ENCODE measurements at places on chromosomes 5 and 9. TPM values are rescaled to one million over a fixed set of nuclear protein-coding genes. Genes with fewer than 3 reads are reported as not detected.
A peak's percentile ranks its signal among the peaks of the same experiment; 100 is the strongest.

The DDX4 gene
- total RNA-seq = not detected

DNA sequence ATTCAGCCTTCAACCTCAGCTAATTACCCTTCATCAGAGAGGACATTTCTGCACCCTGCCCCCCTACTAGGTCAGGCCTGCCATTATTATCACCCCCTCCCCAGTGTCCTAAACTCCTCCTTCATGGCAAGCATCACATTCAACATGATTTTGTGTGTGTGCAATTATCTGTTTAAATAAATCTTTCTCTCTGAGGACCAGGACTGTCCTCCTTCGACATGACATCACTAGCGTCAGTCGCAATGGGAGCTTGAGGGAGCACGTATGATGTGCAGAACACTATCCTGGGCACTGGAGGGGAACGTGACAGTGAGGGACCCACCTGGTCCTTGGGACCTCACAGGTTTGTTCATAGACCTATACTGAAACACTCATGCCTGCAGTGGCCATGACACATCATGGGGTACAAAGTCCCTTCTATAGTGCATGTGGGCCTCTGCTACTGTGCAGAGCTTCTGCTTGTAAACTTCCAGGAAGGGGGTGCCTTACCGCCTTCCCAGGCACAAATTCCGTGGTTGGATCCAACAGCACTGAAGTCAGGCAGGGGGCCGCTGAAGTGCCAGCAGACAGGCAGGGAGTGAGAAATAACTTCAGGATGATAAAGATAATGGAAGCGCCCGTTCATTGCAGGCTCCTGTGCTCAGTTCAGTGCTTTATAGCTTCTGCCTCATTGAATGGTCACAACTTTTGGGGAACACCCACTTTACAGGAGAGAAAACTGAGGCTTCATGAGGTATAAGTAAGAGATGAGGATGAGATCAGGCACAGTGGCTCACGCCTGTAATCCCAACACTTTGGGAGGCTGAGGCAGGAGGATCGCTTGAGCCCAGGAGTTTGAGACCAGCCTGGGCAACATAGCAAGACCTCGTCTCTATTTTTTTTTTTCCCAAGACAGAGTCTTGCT is 36.0 kb upstream of the STXBP1 start:
- H3K36me3 ChIP-seq = no peaks in the 10 kb centered on the region
- no peak overlapping the region for H3K4me3 ChIP-seq
- H3K4me1 ChIP-seq = peaks cover 51% of the 10 kb centered on the region
- no peak overlapping the region for H3K27ac ChIP-seq
- DNase-seq = no peak
- H3K27me3 ChIP-seq = no peaks in the 10 kb centered on the region

DNA sequence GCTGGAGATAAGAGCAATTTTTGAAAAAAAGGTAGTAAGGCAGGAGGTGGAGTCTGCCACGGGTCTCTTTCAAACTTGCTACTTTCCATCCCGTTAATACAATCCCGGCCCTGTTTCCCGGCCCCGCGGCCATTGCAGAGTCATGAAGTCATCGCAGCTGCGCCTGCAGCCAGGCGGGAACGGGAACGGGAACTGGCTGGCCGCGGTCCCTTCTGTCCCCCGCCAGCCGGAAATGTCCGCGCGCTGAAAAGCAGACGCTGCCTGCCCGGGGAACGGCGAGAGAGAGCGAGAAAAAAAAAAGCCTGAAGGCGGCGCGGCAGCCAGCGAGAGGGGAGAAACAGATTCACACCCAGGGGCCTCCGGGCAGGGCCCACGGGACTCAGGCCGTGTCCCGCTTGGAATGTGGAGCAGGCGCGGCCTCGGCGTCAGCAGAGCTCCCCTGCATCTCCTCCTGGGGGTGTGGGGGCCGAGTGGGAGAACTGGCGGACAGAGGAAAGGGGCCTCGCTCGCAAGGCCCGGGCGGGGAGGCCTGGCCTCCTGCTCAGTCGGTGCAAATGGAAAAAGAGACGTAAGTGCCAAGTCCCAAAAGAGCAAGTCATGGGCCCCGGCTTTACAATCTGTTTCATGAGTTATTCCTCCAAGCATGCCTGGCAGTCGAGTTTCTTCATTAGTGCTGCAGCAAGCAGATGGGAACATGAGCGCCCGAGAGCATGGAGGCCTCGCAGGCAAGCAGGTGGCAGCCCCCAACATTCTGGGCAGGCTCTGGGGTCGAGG is 201.2 kb upstream of the GAS1 start:
- H3K27me3 ChIP-seq = peaks cover 4% of the 10 kb centered on the region
- H3K4me1 ChIP-seq = peaks cover 15% of the 10 kb centered on the region
- DNase-seq = peak; percentile 84
- H3K4me3 ChIP-seq = peak overlapping the region; percentile 43
- H3K36me3 ChIP-seq = no peaks in the 10 kb centered on the region

The ZNF618 gene
- 9.8 TPM for total RNA-seq

- no peaks in the 10 kb centered on the region for H3K27me3 ChIP-seq
- no peak overlapping the region for H3K27ac ChIP-seq
- H3K4me1 ChIP-seq = peaks cover 4% of the 10 kb centered on the region
- H3K36me3 ChIP-seq = no peaks in the 10 kb centered on the region
- DNase-seq = no peak
- no peak overlapping the region for H3K4me3 ChIP-seq
Measured at GRCh38 chr5:148687871-148688270, 33.5 kb upstream of the HTR4 start.

- H3K4me1 ChIP-seq = no peaks in the 10 kb centered on the region
- H3K27me3 ChIP-seq = no peaks in the 10 kb centered on the region
- no peak overlapping the region for H3K4me3 ChIP-seq
- no peaks in the 10 kb centered on the region for H3K36me3 ChIP-seq
Measured at GRCh38 chr9:90219548-90220118, 423.0 kb downstream of the DIRAS2 start.

- no peak overlapping the region for H3K27ac ChIP-seq
- no peaks in the 10 kb centered on the region for H3K4me1 ChIP-seq
Measured at GRCh38 chr9:96599298-96599697, 20.3 kb downstream of the CDC14B start.

DNA sequence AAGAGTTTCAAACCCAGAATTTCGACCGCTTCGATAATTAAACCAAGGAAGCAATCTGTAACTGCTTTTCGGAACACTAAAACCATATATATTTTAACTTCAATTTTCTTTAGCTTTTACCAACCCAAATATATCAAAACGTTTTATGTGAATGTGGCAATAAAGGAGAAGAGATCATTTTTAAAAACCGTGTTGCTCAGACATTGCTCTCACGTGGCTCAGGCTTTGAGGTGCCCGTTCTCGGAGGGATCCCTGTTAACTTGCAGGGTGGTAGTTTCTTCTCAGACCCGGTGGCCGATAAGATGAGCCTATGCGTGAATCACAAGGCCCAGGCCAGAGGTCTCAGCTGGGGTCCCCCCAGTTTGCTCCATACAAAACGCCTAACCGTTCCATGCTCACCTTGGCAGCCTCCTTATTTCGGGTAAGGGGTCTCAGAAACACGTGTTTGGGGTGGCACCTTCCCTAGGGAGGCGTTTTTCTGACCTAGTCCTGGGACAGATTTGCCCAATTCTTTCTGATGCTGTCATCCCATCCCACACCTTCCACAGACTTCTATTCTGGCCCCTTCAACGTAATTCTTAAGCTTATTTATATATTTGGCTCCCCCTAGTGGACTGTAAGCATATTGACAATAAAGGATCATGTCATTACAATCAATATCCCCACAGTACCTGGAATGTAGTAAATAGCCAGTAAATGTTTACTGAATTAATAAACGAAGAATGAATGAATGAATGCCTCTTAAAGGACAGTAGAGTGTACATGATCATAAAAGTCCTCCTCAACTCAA is 48.1 kb downstream of the THBS4 start:
- peaks cover 5% of the 10 kb centered on the region for H3K4me1 ChIP-seq
- peak overlapping the region; percentile 25 for H3K4me3 ChIP-seq
- no peaks in the 10 kb centered on the region for H3K36me3 ChIP-seq
- H3K27ac ChIP-seq = no peak overlapping the region
- no peak for DNase-seq

The CCL27 gene
- not detected for total RNA-seq

The SPATA31D4 gene
- total RNA-seq = not detected

DNA sequence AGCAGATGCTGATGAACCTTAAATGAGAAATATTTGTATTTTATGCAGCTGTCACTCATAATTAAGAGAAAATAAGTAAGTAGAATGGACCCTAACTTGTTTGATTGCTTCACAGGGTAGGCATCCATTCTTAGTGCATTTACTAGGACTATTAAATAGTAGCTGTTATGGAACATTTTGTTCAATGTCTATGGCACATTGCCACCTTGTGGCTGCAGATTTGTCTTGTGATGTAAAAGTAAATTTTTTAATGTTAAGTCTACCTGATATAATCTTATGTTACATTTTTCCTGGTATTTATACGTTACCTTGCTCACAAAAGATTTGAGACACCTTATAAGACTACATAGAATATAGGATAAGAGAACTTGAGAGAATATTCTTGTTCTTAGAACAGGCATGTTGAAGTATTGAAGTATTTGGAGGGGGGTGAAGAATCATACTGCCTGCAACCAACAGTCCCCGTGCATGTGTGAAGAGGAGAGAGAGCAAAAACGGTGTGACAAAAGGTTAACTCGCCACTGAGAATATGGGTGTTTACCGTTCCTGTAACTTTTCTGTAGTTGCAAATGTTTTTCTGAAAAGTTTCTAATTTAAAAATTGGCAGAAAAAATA is 161.1 kb downstream of the MAST4 start:
- H3K27ac ChIP-seq = no peak overlapping the region
- H3K27me3 ChIP-seq = no peaks in the 10 kb centered on the region
- H3K36me3 ChIP-seq = no peaks in the 10 kb centered on the region
- H3K4me3 ChIP-seq = no peak overlapping the region

The LCN9 gene
- total RNA-seq = not detected

DNA sequence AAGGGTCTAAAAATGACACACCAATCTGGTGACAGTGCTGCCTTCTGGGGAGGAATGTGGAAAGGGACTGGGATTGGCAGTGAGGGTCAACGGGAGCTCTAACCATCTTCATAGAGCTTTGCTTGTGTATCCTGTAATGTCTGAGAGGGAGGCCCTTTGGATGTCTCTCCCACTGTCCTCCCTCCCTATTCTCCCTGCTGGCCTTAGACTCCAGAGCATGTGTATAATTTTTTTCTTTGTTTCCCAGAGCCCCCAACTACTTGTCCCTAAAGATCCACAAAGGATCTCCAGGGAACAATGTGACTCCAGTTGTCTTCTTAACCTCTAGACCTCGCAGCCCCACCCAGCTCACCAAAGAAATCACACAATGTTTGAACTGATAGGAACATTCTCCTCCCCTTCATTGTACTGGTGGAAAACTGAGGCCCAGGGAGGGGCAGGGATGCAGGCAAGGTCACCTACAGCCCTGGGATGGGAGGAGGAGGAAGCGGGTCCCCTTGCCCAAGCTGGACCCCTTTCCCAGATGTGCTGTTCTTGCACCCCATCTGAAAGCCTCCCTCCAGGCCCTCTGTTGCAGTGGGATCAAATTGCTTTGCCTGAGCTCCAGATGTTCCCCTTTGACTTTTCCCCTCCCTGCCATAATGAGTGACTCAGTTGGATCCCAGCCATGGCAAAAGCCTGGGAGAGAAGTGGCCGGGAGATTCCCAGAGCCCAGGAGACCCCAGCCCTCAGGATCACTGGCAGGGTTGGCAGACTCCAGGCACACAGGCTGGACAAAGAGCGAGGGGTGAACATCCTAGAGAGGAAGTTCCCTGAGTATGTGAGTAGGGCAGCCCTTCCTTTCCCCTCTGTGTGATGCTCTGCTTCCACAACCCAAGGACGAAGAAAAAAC is 21.8 kb downstream of the SPARC start:
- peaks cover 70% of the 10 kb centered on the region for H3K36me3 ChIP-seq
- DNase-seq = no peak
- peaks cover 59% of the 10 kb centered on the region for H3K4me1 ChIP-seq
- H3K27me3 ChIP-seq = no peaks in the 10 kb centered on the region
- H3K4me3 ChIP-seq = no peak overlapping the region

DNA sequence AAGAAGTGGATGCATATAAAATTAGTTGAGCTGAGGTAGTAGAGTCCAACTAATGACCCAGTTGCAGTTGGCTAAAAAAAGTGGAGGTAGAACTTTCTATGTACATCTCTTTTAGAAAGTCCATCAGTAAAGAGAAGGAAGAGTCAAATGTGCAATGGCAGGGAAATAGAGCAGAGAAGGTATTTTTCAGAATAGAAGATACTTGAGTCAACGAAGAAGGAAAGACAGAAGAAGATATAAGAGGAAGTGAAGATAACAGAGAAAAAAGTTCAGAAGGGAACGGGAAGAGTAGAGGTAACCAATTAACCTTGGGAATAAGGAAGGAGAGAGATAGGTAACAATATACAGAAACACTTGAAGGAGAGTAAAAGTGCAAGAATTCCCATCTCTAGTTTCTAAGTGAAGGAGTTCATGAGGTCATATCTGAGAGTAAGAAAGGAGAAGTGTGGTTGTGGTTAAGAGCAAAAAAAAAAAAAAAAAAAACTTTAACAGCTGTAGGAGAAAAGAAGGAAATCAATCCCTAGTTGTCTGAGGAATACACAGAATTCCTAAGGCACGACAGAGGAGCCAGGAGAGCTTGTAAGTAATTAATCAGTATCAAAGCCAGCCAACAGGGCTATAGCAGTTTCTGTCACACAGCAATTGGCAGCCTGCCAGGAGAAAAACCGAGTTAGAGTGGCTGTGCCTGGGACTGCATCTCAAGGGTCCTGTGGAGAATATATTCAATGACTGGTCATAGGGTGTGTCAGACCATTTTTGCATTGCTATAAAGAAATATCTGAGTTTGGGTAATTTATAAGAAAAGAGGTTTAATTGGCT is 61.0 kb downstream of the ARL15 start:
- DNase-seq = no peak
- no peak overlapping the region for H3K4me3 ChIP-seq

DNA sequence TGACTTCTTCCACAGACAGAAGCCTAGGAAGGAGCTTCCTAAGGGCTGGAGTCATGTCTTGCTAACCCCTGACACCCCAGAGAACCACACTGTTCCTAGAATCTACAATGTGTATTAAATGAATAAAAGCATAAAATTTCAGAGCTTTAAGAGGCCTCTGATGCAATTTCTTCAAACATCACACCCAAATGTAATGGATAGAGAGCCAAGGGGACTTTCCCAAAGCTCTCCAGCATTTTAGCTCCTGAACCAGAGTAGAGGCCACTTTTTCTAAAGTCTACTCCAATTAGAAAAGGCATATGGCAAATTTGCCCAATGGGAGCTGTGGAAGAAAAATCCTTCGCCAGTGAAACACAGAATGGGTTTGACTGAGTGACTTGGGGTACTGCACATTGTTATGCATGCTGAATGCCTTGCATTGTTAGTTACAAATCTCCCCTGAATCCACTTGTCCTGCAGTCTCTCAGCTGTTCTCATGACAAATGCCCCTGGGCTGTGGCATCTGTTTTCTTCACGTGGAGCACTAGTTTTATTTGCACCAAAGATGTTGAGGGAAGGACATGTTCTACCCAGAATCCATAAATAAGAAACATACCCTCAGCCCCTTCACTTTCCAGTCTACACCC is 334.0 kb downstream of the ASTN2 start:
- no peaks in the 10 kb centered on the region for H3K36me3 ChIP-seq
- H3K27me3 ChIP-seq = no peaks in the 10 kb centered on the region
- H3K4me1 ChIP-seq = no peaks in the 10 kb centered on the region
- no peak overlapping the region for H3K27ac ChIP-seq
- no peak overlapping the region for H3K4me3 ChIP-seq
